ENCODE measurements at places on chromosomes 7 and 10.

GRCh38 chr10:77586719-77587415 lies 50.7 kb downstream of the KCNMA1 start:
- DNase-seq = no peak

DNA sequence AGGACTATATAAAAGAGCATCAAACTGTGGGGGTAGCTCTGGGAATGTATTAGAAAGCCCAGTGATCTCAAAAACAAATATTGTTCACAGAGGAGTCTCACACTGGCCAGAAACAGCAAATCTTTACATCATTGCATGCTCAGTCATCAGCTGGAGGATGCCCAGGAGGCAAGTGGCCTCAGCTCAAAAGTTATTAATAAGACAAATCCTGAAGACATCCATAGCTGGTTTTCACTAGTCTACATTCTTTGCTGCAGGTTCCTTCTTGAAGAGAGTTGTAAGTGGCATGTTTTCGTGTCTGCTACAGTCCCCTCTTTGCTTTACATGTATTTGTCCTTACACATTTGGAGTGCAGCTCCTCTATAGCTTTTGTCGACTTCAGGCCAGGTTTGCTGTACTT lies 8.6 kb upstream of the CCDC7 start:
- DNase-seq = no peak

DNA sequence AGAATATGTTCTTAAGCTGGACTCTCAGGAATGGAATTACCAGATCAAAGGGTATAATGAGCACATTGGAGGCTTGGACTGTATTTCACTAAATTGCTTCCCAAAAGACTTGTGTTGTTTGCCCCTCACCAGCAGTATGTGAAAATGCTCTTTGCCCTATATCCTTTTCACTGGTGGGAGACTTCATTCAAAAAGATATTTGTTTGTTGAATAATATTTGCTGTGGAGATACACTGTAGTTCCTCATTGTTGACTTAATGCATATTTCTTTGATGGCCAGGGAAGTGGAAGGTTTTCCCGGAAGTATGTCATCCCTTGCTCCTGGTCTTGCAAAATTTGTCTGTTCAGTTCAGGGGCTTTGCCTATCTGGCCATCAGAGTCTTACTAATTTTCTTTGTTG lies 19.4 kb downstream of the GSTO2 start:
- no peak for DNase-seq

DNA sequence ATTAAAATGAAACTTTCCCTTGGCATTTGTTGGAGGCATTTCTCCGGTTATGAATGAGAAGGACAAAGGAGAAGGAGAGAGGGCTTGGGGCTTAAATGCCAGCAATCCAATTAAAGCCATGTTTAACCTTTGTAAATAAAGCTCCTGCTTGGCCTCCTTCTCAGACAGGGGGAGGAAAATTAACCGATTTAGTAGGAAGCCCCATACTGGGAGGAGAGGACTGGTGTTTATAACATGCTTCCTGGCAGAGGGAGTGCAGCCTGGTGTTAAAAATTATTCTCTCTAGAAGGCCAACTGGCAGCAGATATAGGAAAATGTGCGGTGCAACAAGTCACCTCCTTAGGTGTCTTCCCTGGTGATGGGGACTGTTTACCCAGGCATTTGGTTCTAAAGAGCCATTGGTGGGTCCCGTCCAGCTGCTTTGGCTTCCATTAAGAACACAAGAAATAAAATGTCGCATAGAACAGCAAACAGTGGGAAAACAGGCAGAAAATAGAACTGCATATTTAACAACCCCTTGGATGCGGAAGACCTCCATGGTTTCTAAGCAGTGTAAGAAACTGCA lies 846.5 kb downstream of the TYW1 start:
- DNase-seq = no peak

- DNase-seq = no peak
Measured at GRCh38 chr7:158821171-158822031, 7.9 kb downstream of the ESYT2 start.

DNA sequence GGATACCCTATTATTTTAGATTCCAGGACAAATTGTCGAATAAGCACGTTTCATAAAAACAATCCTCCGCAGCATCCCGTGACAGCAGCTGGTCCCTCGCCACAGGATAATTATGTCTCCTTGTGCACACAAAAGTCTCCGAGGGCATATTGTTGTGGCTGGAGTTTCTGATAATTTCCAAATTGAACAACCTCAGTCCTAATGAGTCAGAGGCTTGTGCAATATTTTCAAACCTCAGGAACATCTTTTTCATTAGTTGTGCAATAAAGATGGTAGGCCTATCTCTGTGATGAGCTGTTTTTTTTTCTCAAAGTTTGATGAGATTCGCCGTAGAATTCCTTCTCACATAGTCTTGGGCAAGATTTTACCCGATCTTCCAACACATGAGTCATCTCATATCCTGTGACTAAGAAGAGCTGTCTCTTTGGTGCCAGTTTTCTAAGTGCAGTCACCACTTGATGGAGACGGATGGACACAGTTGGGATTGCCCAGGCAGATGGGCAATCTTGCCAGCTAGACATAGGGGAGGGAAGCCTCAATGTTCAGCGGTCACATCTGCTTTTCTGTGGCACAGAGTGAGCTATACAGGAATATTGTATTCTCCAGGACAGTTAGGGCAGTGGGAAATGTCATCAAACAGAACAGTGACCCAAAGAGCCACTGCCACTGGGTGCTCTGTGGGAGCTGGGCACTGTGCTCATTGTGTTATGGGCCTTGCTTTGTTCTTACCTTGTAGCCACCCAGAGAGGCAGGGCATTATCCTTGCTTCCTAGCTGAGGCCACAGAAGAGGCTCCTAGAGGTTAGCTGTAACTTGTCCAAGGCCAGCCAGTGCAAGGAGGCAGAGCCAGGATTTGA lies 7.8 kb downstream of the HTRA1 start:
- DNase-seq = no peak
